ENCODE measurements at places on chromosomes 7 and 10.
A peak's percentile ranks its signal among the peaks of the same experiment; 100 is the strongest.

GRCh38 chr7:113142385-113143119 lies 24.2 kb upstream of the SMIM30 start:
- no peak for DNase-seq

- DNase-seq: no peak
Observed at GRCh38 chr7:326809-327232, 36.9 kb downstream of the FOXL3 start.

GRCh38 chr10:132111121-132111731 lies 45.5 kb downstream of the JAKMIP3 start:
- no peak for DNase-seq

GRCh38 chr10:11189582-11190376 lies 172.1 kb downstream of the CELF2 start:
- no peak for DNase-seq

- DNase-seq: no peak
Observed at GRCh38 chr7:11875635-11876034, 43.6 kb upstream of the THSD7A start.

GRCh38 chr10:60163786-60164185 lies 225.9 kb downstream of the ANK3 start:
- no peak for DNase-seq

DNA sequence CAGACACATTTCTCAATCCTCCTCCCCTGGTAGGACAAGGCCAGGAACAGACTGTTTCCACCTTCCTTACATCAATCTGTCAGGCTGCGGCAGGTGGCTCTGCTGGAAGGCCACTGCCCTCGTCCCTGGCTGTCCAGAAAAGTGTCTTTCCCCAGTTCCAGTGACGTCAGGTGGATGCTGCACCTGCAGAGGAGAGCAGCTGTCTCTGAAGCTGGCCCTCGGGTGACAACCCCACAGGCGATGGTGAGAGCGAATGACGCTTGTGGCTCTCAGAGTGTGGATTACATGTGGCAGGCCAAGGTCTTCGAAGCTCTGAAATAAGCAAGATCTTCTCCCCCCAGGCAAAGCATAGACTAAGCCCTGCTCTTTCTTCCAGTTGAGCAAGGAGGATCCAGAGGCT lies 146.9 kb upstream of the RET start:
- DNase-seq: no peak

DNA sequence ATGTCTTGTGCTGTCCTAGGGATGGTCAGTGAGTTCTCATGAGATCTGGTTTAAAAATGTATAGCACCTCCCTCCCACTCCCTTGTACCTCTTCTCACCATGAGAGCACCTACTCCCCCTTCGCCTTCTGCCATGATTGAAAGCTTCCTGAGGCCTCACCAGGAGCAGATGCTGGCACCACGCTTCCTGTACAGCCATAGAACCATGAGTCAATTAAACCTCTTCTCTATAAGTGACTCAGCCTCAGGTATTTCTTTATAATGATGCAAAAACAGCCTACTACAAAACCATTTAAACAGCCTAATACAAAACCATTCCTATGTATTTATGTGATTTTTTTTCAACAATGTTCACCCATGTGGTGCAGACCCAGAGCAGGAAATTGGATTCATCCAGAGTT lies 32.0 kb downstream of the KDM7A start:
- DNase-seq: no peak

- no peak for DNase-seq
Observed at GRCh38 chr10:68938117-68938516, 17.9 kb upstream of the DDX21 start.

GRCh38 chr7:75711076-75711475 lies 27.7 kb downstream of the HIP1 start:
- no peak for DNase-seq

DNA sequence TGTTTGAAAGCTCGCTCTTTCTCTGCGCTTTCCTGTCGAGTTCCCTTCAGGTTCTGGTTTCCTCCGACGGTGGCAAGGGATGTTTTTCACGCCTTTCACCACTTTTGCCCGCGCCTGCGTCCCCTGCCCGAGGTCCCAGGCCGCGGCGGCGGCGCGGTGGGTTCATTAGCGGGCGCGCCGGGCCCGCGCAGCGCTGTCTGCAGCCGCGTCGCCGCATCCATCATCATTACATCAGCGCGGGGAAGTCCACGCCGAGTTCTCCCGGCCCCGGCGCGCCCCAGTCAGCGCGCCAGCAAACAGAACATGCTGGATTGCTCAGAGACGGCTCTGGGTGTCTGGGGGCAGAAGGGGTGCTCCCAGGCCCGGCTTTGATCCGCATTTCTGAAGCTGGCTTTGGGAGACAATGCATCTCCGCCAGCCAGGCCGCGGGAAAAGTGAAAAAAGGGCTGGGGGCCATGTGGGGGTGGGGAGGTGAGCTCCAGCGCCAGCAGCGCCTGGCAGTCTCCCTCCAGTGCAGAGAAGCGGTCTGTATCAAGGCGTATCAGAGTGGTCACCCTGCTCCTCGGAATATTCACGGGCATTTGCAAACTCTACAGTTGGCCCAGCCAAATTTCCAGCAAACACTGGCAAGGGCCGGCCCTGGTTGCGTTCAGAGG lies 8.9 kb downstream of the GLI3 start:
- DNase-seq: no peak

DNA sequence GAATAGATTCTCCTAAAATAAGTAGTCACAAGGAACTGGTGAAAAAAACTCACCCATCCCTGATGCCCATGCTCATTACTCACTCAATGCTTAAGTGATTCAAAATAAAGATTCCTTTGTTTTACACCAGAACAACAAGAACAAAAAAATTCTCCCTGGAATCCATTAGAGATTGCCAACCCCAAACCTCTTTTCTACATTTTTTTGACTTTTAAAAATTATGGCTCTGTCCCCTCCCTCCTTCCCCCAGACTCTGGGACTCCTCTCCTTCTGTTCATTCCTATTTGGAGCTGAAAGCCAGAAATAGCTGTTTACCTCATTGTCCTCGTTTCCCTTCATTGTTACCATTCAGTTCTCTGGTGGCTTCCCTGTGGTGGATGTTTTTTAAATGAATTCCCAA lies 63.2 kb upstream of the FHIP2A start:
- no peak for DNase-seq

DNA sequence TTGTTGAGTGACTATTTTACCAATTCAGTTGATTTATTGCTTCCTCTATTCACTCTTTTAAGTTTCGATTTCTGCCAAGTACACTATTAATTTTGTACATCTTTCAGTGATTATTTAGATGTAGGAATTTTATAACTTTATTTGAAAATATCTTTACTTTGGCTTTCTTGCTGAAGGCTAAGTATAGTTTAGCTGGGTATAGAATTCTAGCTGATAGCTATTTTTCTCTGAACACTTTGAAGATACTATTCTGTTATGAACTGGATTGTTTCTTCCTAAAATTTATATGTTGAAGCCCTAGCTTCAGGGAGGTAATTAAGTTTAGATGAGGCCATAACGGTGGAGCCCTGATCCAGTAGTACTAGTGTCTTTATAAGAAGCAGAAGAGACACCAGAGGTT lies 141.1 kb downstream of the LRMDA start:
- DNase-seq: no peak

- no peak for DNase-seq
Observed at GRCh38 chr7:471866-472639, 47.6 kb downstream of the PDGFA start.

DNA sequence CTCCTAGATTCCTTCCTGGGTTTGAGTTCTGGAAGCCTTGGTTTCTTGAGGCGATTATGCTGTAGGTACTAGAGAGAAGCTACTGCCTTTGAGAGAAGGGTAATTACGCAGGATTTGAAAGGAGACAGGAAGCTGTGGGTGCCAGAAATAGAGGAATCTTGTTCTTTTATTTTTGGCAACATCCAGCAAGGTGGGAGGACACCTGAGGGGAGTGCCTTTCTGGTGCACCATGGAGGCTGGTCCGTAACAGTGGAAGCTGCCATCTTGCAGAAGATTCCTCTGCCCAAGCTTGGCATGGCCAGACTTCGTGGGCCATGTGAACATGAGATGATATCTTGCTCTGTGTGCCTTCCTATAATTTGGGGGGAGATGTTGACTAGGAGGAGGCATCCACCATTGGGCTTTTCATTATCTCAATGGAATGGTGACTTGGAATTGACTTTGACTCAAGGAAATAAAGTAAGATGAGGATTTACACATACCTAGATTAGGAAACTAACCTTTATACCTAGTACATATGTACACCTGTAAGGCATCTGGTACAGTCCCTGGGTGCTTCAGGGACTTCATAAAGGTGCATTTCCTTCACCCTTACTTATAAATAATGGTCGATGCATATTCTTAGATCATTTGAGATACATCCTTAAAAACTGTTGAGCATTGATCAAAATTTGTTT lies 98.2 kb downstream of the PFKFB3 start:
- DNase-seq: no peak

- DNase-seq: no peak
Observed at GRCh38 chr7:43735802-43736603, 6.7 kb upstream of the COA1 start.

- no peak for DNase-seq
Observed at GRCh38 chr10:132394201-132394811, 2.7 kb upstream of the PWWP2B start.

DNA sequence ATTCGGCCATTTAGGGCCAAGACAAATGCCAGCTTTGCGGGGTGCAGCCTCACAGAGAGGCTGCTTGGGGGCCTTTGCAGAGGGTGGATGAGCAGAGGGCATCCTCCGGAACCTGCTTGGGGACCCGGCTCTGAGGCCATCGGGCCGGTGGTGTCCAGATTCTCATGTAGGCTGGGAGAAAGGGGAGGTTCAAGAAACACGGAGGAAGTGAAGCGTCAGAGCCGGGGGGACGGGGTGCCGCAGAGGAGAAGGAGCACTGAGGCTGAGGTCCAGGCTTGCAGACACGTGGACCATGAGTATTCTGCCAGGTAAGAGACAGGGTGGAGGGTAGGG lies 150.7 kb upstream of the SHH start:
- DNase-seq: no peak

GRCh38 chr10:89219513-89220218 lies 12.5 kb upstream of the CH25H start:
- no peak for DNase-seq

GRCh38 chr10:70925377-70926225 lies 37.2 kb upstream of the PCBD1 start:
- DNase-seq: peak; percentile 32

- DNase-seq: no peak
Observed at GRCh38 chr7:137717811-137718271, 128.9 kb downstream of the DGKI start.

DNA sequence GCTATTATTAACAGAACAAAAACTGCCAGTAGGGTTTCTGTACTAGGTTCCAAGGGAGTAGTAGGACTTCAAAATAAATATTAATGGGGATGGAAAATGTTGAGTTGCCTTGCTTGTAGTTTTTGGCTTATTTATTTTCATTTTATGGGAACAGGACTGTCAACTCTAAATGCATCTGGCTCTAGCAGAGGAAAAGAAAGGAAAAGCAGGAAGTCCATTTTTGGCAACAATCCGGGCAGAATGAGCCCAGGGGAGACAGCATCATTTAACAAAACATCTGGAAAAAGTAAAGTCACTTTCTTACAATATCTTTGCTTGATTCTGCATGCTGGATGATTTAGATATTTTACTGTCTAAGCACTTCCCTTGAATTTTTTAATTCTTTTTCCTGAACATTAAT lies 69.4 kb downstream of the NOC3L start:
- DNase-seq: no peak
